ENCODE measurements at places on chromosomes 1 and 21.

GRCh38 chr1:204697893-204698292 is 12.4 kb upstream of the LRRN2 start:
- DNase-seq: no peak

DNA sequence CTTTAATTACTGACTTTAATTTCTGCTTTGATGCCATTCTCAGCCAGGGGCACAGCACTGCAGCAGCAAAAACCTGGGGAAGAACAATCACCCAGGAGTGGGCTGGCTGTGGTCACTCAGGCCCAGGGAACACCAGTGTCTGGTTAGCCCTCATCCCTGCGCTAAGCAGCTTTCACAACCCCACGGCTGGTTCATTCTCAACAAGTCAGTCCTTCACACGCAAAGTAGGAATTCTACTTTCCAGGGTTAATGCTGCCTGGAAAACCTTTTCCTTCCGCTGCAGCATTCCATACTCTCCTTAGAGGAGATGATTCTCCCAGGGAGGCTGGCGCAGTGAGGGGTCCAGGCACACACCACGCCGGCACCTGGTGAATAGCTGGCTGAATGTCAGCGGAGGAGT is 24.3 kb upstream of the KCNE1 start:
- DNase-seq: no peak

- DNase-seq: no peak
Observed at GRCh38 chr21:16535626-16536025, 805.8 kb downstream of the USP25 start.

- peak; percentile 30 for DNase-seq
Observed at GRCh38 chr21:45514311-45515021, 27.8 kb downstream of the SLC19A1 start.

DNA sequence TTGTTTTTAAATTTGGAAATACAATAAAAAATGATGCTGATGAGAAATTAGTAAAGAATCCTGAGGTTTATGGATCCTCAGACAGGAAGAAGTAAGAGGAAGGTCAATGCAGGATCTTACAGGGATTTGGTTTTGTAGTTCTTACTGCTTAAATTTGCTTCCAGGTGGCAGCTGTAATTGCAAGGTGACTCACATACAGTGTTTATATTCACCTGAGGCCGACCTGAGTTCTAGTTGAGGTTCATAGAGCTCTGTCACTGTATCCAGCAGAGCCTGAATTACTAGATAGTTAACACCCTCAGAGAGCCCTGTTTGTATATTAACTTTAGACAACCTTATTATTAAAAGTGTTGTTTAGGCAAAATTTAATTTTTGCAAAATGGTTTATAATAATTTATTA is 1.4 kb upstream of the WDR26 start:
- no peak for DNase-seq

DNA sequence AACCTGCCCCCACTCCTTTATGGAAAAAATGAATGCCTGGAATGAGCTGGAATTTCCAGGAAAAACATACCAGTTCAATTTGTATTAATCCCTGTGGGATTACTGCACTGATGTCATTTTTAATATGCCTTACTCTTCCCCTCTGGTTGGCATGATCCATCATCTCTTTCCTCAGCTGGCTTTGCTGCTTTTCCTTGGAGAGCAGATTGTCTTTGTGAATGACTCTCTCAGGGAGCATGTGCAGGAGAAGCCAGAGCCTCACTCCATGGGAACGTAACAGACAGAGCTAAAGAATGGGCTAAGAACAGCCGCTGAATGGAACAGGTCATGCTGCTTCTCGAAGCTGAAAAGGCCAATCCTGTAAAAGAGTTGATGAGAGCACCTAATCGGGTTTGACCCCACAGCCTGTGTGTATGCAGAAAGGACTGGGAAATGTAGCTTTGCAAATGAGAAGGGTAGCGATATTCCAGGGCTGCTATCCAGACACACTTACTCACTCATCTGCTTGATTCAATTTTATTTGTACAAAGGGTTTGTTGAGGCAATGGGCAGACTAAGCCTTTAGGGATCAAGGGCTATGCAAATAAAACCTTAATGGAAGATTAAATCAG is 20.7 kb downstream of the PHC2 start:
- DNase-seq: no peak

DNA sequence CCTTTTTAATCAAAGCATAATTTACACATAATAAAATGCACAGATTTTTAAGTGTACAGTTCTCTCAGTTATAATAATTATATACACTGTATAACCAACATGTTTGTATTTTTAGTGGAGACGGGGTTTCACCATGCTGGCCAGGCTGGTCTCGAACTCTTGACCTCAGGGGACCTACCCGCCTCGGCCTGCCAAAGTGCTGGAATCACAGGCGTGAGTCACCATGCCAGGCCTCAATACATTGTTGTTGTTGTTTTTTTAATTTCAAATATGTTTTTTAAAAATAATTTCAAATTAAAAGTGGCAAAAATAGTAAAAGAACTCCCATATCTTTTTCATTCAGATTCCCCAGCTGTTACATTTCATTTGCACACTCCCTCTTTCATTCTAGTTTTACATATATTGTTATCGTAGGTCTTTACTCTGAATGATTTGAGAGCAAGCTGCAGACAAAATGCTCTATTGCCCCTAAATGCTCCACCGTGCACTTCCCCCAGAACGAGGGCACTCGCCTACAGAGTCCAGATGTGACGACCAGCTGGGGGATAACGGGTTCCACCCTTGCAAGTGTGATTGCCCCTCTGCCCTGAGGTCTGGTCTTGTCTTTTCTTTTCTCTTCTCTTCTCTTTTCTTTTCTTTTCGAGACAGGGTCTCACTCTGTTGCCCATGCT is 19.2 kb upstream of the RD3 start:
- no peak for DNase-seq

GRCh38 chr21:45979651-45980050 is 1.9 kb upstream of the COL6A1 start:
- DNase-seq: no peak

DNA sequence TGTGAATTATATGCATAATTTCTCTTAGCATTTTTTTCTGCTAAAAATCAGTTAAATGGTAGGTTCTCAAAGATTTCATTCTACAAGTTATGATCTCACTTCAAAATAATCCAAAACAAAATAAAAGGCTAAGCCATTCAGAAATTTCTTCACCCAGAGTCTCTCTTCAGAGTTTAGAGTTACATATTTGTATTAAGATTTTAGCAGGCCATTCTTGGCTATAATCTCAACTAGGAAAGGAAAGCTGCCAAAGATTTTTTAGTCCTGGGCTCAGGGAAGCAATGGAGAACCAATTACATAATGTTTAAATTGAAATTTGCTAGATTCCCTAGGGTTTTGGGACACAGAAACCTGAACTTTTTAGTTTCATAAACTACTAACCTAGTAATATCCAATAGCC is 245.0 kb downstream of the USH2A start:
- DNase-seq: no peak

DNA sequence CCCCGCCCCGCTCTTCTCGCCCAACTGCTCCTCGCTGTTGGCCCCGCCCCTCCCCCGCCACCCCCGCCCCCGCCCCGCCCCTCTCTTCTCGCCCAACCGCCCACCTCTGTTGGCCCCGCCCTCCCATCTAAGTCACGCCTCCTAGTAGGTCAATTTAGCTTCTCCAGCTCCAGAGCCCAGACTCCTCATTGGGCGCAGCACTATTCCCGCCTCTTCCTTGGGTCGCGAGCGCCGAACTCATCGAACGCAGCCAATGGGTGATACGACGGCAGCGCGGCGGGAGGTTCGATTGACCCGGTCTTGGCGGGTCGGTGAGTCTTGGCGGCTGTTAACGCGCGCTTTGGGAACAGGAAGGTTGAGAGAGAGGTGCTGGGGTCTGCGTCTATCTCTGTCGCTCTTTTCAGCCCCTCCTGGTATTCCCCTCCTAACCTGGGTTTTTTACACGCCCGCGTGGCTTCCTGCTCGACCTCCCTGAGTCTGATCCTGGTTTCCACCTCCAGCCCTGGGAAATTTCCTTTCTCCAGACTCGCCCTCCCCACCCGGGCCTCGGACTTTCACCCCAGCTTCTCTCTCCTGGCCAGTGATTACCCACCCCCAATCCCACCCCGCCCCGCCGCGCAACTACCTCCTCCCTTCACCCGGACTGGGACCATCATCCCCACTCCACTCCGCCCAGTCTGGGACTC is at the start of gene RAD54L:
RAD54L (plus strand) TSS at position 328 of the 686 bp plus-strand sequence. CDS start 643 bp downstream, outside the sequence.
- DNase-seq: peak; percentile 99

- no peak for DNase-seq
Observed at GRCh38 chr1:168627370-168627769, 51.0 kb downstream of the XCL1 start.

GRCh38 chr1:237712082-237712481 is 178.6 kb downstream of the ZP4 start:
- DNase-seq: no peak

- DNase-seq: no peak
Observed at GRCh38 chr1:27099587-27100334, 55.2 kb downstream of the SLC9A1 start.

DNA sequence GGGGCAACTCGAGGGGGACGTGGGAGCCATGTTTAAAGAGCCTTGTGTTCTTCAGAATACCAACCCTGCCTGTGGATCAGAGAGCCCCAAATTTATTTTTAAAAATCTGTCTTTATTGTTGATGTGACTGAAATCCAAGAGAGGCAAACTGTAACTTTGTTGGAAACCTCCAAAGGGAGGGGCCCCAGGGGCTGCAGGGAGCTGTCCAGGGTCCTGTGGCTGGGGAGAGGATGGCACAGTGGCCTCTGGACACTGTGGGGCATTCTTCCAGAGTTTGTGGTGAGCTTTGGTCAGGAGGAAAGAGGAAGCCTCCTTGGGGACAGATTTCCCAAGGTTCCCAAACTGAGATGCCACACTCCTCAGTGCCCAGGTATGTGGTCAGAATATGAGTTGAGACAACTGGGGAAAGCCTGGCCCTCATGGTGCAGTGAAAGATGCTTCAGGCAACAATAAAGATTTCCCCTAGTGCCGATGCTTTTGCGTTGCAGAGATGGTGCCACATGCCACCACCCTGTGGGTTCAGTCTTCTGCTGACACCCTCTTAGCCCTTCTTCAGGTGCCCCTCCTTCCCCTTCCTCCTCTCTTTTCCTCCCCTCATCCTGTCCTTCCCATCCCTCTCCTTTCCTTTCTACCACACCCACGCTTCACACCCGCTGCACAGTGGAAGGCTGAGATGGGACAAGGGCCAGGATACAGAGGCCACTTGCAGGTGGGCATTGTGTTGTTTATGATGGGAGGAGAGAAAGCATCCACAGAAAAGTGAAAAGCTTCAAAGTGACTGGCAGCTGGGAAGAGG is 122.1 kb downstream of the UCK2 start:
- DNase-seq: no peak

DNA sequence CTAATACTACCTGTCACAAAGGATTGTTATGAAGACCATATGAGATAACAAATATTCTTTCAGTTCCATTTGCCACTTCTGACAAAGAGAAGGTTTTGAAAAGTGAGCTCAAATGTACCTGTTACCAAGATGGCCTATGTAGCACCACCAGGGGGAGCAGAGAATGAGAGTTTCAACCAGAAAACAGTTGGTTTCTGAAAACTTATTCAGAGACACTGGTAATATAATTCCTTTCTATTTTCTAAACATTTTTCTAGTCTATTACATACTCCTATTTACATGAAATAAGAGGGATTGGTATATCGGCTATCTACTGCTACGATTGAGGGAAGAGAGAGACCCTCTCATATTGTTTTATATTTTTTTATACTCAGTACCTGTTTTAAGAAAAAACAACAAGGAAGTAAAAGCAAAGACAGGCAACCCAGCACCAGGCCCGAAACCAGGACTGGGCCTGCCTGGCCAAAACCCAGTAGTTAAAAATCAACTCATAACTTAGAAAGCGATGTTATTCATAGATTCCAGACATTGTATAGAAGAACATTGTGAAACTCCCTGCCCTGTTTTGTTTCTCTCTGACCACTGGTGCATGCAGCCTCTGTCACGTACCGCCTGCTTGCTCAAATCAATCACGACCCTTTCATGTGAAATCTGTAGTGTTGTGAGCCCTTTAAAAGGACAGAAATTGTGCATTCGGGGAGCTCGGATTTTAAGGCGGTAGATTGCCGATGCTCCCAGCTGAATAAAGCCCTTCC is 48.3 kb downstream of the IL23R start:
- DNase-seq: no peak

DNA sequence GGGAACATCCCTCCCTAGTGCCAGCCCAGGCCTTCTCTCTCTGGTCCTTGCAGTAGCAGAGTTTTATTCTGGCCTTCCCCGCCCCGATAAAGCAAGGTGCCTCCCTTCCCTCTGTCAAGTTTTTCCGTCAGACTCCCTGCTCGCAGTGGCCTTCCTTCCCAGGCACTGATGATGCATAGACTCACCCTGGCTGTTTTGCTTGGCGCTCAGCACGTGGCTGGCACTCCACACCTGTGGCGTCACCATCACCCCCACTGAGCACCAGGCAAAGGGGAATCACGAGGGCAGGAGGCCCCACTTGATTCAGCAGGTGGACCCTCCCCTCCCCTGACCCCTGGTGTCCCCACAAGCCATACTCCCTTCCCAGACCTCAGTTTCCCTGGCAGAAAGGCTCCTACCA is 7.4 kb downstream of the SLC26A9 start:
- no peak for DNase-seq

DNA sequence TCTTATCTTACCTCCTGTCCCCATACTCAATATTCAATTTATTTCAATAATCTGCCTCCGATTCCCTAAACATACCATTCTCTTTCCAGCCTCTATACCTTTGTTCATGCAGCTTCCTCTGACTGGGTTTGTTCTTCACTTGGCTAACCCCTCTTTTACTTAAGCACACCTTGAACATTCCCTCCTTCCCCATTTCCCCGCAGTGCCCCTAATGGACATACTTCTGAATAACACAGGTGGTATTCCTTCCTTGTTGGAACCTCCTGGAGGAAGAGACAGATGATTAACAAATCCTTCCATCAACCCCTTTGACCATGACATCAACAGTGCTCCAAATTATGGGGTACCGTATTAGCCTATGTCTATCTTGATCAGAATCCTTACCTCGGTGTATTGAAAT is 190.0 kb upstream of the UBE2U start:
- DNase-seq: no peak

DNA sequence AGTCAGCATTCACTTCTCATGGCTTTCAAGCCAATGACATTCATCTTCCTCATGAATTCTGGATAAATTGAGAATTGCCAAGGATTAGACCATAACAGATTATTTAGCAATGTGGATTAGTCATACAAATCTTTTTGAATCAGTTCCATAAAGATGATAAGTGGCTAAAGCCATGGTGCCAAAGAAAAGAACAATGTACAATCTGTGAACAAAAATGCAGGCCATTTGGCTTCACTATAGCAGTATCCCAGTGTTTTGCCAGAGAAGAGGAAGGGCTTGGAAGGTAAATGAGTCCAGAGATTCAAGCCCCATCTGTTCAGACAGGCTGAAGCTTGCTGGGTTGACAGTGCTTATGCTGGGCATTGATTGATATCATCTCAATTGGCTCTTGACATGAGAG is 376.4 kb upstream of the LRRC7 start:
- no peak for DNase-seq

GRCh38 chr1:172599912-172600311 is 59.0 kb upstream of the FASLG start:
- no peak for DNase-seq

DNA sequence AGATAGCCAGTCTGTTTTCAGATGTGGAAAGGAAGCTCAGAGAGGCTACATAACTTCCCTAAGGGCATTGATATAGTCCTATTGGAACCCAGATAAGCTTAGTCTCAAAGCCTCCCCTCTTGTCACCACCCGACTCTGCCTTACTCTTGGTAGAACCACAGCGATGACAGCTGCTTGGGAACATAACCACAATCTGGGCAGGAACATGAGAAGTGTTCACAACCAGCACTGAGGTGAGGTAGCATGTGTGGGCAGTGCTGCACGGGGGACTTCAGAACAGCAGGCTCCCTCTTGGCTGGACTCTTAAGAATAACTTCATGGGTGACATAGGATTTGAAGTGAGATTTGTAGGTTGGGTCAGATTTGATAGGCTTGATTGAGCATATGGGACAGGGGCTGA is 9.3 kb upstream of the S100A10 start:
- DNase-seq: no peak
